ENCODE measurements at places on chromosomes 5 and 9.
A peak's percentile ranks its signal among the peaks of the same experiment; 100 is the strongest.

DNA sequence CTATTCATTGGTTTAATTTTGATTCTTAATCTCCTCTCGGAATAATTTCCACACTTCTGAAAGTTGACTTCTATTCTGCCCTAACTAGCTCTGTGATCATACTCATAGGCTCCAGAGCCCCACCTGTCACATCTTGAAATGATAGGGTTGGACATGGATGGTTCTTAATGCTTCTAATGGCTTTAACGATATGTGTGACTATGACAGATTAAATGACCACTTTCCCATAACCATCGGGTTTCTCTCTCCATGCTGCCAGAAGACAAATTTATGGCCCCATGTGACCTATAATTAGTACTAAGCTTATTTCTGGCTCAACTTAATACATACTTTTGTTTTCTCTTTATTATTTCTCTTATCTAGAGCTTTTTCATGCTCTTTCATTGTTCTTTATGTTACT lies 251.1 kb upstream of the TUT7 start:
- DNase-seq: no peak

- DNase-seq: no peak
Measured at GRCh38 chr5:91103353-91104061, 279.6 kb downstream of the ARRDC3 start.

DNA sequence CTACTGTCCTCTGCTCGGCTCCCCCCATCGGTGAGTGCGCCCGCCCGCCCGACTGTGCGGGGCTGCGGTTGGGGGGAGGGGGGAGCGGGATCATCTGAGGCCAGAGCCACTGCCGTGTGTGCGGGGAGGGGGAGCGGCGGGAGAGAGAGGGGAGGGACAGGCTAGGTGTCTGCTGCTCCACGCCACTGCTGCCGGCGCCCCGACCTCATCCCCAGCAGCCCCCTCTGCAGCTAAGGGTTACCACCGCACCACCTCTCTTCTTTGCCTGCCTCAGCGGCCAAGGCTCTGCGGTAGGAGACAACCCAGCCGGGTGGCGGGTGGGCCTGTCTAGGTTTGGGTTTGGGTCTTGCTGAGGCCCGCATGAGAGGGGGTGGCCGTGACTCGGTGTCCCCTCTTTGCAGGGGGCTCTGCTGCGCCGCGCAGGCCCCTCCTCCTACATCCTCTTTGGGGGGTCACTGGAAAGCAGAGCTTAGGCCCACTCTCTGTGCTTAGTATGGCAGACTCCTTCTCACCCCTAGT lies 670 bp upstream of the PURA start:
- DNase-seq: no peak

DNA sequence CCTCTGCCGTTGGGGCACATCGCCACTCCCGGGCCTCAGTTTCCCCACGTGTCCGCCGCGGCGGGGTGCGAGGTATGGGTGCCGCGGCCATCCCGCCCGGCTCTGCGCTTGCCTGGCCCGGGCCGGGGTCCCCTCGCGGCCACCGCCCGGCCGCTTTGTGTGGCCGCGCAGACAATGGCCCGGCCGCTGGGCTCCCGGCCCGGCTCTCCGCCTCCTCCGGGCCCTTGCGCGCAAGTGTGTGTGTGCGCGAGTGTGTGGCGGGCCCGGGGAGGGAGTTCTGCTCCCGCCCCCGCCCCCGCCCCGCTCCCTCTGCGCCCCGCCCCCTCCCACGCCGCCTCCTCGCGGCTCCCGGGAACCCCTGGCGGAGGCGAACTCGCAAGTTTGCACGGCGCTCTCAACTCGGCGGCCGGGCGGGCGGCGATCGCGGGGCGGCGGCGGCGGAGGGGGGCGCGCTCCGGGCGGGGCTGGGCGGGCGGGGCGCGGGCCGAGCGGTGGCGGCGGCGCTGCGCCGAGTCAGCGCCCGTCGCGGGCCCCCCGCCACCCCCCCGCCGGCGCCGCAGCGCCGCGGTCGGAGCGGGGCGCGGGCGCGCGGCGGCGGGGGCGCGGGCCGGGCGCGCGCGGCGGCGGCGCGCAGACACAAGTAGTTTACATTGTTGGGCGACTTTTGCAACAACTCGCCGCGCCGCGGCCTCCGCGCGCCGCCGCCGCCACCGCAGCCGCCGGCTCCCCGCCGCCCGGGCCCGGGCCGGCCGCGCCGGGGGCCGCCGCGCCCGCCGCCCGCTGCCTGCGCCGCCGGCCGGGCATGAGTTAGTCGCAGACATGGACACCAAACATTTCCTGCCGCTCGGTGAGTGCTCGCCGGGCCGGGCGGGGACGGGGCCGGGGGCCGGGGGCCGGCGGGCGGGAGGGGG lies at the start of gene RXRA:
RXRA (plus strand) TSS at position 643 of the 911 bp plus-strand sequence; CDS start at position 820, 177 bp downstream.
- DNase-seq: peak; percentile 15

GRCh38 chr5:162657076-162657475 lies 589.5 kb downstream of the GABRG2 start:
- DNase-seq: no peak

DNA sequence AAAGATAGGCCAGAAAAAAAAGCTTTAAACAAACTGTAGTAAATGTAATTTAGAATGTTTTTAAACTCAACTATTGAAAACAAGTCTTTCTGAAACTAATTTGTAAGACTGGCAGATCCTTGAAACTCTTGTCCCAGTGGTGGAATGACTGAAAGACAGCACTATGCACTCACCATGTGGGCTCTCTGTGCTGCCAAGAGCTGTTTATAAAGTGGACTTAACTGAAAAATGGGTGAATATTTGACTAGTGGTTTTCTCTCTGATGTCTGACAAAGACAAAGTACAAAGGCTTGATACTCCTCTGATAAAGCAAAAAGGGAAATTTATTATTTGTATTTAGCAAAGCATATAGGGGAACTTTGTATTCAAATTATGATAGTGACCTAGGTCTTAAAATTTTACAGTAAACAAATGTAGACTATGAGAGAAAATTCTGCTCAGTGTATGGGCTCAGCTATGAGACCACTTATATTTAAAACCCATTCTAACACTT lies 635.4 kb downstream of the NR2F1-AS1 start:
- DNase-seq: no peak

GRCh38 chr9:9078301-9078700 lies 1278.7 kb upstream of the DMAC1 start:
- no peak for DNase-seq

DNA sequence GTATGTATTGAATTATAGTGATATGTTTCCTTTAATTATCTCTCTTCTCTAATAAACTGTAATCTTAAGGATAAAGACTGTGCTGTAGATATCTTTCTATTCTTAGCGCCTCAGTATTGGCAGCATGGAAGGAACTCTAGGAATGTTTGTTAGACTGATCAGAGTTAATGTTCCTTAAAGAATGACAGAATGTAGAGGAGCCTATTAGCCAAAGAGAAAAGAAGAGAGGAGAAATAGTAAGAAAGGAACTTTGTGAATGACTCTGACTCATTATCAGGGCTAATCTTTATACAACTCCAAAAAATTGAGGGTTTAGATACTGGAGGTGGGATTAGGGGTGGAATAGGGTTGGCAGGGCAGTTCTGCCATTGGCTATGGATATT lies 59.0 kb upstream of the NUDT12 start:
- DNase-seq: no peak

- DNase-seq: no peak
Measured at GRCh38 chr9:115369322-115369957, 251.5 kb upstream of the TNC start.

- DNase-seq: no peak
Measured at GRCh38 chr9:4297151-4297785, 2.6 kb downstream of the GLIS3 start.

GRCh38 chr9:105062222-105062855 lies 134.4 kb upstream of the ABCA1 start:
- no peak for DNase-seq

DNA sequence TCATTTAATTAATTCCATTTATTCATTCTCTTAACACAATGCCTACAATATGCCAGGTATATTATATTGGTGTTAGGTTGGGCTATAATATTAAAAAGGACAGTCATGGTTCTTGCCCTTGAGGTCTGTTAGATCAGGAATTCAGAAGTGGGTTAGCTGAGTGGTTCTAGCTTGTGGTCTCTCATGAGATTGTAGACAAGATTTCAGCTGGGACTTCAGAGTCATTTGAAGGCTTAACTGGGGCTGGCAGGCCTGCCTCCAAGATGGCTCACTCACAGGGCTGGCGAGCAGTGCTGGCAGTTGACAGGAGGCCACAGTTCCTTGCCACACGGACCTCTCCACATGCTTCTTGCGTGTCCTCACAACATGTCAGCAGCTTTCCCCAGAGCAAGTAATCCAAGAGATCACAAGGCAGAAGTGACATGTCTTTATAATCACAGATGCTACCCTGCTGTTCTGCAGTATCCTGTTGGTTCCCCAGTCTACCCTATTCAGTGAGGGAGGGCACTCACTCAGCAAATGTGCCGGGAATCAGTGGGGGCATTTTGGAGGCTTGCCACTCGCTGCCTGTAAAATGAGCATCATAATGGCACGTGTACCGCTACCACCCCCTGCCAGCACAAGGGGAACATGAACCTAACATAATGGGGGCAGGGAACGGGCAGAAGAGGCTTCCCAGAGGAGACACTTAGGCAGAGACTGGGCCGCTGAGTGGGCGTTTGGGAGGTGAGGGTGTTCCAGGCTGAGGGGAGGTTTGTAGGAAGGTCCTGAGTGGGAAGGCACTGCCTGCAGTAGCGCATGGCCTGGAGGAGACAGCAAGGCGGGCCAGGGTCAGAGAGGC lies 70.0 kb downstream of the EXOSC2 start:
- no peak for DNase-seq

- no peak for DNase-seq
Measured at GRCh38 chr9:37030611-37030939, 3.5 kb downstream of the PAX5 start.

GRCh38 chr9:108972186-108972585 lies 38.0 kb downstream of the ABITRAM start:
- no peak for DNase-seq

GRCh38 chr5:160083501-160083900 lies 35.7 kb downstream of the PWWP2A start:
- DNase-seq: no peak

- no peak for DNase-seq
Measured at GRCh38 chr5:10511741-10512640, 51.9 kb upstream of the ANKRD33B start.

DNA sequence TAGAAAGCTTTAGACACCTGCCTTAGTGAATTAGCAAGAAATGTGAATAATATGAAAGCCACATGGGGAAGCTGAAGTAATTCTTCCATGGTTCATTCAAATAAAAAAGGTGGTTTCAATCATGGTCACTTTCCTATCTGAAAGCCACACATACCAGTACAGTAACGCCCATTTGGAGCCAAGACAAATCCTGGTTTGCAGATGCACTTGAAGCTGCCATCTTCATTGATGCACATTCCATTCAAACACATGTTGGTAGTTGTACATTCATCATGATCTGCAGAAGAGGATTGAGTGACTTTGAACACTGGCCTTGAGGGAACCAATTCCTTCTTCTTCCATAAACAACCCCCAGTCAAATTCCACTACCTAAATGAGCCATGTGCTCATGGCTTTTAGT lies 161.5 kb downstream of the FBN2 start:
- DNase-seq: no peak

- DNase-seq: no peak
Measured at GRCh38 chr9:135590486-135591079, 29.0 kb downstream of the PAEP start.

Data from stimulated activated CD8-positive, alpha-beta memory T cell treated with anti-CD3 and anti-CD28 coated beads, Interleukin-15, amount 100 ng/mL, for 48 hours (primary cell).